ENCODE measurements at places on chromosomes 5 and 9.

- no peak for DNase-seq
These were observed 86.1 kb upstream of the SLC1A1 start for GRCh38 chr9:4404156-4404555.

DNA sequence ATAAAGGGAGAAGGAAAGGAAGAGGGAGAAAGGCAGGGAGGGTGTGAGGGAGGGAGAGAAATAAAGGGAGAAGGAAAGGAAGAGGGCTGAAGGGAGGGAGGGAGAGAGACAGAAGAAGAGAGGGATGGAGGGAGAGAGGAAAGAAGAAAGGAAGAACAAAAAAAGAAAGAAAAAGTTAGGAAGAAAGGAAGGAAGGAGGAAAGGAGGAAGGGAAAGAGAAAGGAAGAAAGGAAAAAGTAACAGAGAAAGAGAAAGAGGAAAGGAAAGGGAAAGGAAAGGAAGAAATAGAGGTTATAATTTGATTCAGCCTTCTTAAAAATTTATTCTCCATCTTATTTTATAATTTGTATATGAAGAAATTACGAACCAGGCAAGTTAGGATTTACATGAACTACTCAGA, 836.6 kb upstream of the C9orf72 start:
- no peak for DNase-seq

DNA sequence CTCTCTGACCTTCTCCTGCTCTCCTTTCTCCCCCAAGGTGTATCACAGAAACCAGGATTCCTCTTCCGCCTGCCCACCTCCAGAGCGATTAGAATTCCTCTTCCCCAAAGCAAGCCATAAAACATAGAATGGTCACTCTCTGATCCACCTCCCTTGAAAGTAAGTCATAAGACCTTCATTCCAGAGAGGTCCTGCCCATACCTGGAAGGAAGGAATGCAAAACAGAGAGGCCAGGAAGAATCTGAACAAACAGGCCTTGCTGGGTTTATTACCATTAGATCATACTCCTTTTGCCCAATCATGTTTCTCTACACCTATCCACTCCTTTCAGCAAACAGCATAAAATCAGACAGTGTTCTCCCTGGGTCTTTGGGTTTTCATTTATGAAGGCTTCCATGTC, 21.0 kb downstream of the CDKL3 start:
- no peak for DNase-seq

GRCh38 chr9:27478322-27478721, 45.8 kb upstream of the IFNK start:
- DNase-seq = no peak
